ENCODE measurements at places on chromosomes 4 and X. TPM values are rescaled to one million over a fixed set of nuclear protein-coding genes. Genes with fewer than 3 reads are reported as not detected.

DNA sequence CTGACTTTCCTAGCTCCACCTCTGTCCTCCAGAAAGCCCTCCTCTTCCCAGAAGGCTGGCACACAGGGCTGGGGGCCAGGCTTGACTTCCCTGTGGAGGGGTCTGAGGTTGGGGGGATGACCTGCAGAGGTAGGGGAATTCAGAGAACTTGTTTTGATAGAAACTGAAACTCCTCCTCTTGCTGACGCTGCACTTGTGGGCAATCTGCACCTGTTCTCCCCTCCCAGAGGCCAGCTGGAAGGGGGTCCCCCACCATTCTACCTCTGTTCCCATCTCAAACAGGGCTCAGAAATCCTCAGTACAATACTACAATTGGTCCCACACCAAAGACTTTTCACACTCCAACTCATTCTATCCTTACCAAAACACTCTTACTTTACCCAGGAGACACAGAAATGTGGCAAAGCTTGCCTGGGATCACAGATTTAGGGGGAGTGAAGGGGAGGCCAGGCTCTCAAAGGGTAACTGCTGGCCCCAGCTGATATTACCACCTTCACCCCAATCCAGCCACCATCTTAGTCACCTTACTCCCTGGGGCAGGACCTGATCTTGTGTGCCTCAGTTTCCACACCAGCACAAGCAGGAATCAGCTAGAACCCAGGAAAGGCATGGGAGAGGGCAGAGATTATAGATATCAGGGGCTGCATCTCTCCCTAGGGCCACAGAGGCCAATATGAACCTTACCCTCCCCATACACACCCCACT, 18.5 kb downstream of the OTUD5 start:
- peak; percentile 26 for ATAC-seq

DNA sequence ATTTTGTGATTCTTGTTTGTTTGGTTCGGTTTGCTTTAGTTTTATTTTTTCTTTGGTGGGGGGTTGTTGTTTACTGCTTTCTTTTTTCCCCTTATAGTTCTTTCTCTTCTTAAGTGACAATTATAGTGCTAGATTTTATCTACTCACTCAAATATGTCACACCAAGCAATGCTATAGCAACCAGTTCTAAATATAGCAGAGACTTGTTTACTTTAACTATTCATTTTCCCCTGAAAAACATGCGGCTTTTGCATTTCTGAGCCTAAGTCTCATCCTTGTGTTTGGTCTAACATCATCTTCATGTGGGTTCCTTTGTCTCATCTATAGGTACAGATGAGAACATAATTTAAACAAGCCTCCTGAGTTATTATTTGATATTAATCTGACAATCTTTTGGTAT, 676.6 kb downstream of the FAT4 start:
- no peak for ATAC-seq

DNA sequence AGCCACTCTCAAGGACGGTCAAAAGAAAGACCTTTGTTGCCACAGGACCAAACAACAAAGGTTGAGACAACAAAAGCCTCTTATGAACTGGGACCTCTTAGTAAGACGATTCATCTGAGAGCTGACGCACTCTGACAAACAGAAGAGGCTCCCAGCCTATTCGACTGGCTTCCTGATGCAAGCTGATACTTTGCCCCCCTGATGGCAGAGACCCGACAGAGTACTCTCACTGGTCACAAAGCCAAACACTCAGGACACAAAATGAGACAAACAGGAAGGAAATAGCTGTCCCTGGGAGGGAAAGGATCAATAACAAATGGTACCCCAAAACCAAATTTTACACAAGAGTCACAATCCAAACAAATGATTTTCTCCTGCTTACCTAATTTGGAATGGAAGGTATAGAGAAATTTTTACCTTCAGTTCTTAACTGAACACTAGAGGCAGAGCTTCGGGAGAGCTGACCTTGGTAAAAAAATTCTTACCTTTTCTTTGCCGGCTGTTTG, 75.2 kb upstream of the PLAC8 start:
- ATAC-seq = no peak

DNA sequence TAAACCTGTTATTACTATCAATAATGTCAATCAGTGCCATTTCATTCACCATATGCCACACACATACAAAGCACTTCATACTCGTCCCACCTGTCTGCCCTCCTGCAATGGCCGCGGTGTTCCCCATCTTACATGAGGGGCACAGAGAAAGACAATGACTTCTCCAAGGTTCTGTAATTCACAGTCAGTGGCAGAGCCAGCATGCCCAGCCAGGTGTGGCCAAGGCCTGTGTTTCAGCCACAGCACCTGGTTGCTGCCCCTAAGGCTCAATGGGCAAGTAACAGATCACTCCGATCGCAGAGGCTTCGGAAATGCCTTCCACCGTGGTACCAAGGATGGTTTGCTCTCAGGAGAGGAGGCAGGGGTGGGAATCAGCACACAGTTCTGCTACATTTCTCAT, 10.9 kb downstream of the AFAP1 start:
- no peak for ATAC-seq

- ATAC-seq = no peak
Measured at GRCh38 chr4:166622425-166622977, 611.8 kb downstream of the SPOCK3 start.

GRCh38 chr4:26196567-26196966, 124.2 kb upstream of the RBPJ start:
- no peak for ATAC-seq

DNA sequence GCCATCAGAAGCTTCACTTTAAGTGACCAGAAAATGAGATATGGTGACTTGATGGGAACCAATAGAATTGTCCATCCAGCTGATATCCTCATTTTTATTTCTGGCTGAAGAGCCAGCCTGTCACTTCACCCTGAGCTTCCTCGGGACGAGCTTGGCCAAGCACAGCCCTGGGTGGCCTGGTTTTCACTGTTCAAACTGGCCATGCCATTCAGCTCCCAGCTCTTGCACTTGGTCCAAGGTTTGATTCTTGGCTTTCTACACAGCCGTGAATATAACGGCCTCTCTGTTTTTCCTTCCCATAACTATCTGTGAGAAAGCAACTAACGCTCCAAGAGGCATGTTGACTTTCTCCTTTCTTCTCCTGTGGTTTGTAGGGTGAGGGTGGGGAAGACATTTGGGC, 71.9 kb downstream of the LIMCH1 start:
- ATAC-seq = no peak

GRCh38 chrX:70482300-70482699, 37.7 kb downstream of the DLG3 start:
- ATAC-seq = no peak

DNA sequence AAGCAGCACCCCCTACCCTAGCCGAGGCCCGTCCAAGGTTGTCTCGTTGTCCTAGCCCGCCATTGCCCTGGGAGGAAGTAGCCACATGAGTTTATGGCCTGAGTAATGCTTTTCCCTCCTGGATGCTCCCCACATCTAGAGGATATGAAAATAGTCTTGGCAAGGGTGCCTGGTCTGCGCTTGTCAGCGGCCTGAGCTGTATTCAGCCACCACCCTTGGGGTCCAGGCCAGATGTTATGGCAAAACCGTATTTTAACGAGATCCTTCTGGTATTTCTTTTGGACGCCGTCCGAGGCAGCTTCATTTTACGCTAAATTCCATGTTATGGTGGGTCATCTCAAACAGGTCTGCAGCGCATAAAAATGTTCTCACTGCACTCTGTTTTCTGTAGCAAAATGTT, 89.3 kb downstream of the GPR143 start:
- no peak for ATAC-seq

- ATAC-seq = no peak
Measured at GRCh38 chrX:138082896-138083295, 517.0 kb downstream of the ZIC3 start.

- ATAC-seq = no peak
Measured at GRCh38 chrX:39835776-39836175, 262.0 kb downstream of the BCOR start.

DNA sequence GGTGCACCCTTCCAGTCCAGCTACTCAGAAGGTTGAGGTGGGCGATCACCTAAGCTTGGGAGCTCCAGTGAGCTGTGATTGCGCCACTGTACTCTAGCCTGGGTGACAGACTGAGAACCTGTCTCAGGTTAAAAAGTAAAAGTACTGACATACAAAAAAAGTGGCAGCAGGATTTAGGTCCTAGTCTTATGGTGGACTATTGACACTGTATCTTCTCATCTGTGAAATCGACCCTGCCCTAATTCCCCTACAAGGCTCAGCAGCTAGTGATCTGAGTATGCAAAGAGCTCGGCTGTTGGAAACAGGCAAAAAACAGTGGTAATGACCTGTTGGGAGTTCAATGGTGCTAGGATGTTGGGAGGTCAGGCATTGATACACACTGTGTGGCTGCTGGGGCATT, 57.0 kb downstream of the LEF1 start:
- no peak for ATAC-seq

DNA sequence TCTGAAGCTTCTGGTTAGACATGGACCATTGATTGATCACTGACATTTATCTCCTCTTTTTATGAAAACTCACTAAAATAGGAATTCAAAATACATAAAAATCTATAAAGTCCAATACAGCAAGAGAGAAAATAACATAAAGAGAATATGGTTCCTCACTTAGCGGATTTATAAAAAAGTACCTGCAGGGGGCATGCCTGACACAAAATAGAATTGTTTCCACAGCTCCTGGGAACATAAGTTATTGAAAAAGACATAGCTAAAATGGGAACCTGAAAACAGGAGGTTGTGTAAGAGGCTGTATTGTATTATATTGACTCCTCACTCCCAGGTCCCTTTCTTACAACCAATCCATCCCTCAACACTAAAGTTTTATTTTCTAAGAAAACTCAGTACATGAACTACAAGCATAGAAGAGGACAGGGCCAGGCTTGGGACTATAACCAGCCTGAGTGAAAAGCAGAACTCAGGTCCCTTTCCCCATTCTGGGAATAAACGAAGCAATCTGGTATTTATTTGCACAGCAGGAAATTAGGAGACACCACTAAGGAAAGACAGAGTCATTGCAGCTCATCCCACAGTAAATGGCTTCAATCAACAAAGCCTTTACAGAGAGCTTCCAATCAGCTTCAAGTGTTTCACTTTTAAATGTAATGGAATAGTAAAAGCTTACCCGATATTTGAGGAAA, 121.1 kb upstream of the NDST4 start:
- no peak for ATAC-seq

- no peak for ATAC-seq
Measured at GRCh38 chr4:34953145-34953799, 1291.0 kb downstream of the ARAP2 start.

GRCh38 chr4:61094854-61095598, 105.1 kb upstream of the ADGRL3 start:
- ATAC-seq = peak; percentile 29

GRCh38 chr4:98887145-98887544, 41.8 kb downstream of the EIF4E start:
- no peak for ATAC-seq

DNA sequence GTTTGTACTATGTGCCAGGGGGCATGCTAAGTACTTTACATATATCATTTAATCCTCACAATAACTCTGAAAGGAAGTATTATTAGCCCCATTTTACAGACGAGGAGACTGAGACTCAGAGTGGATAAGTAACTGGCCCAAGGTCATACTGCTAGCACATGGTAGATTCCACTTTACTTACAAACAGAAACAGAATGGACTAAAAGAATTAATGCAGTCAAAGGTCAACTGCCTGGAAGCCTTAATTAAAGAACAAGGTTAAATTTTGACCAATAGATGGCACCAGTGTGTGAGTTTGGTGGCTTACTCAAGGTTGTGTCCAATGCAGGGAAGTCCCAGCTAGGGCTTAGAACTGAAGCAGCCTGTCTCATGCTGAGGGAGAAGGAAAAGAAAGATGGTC, 4.7 kb downstream of the RIPPLY1 start:
- ATAC-seq = peak; percentile 47

DNA sequence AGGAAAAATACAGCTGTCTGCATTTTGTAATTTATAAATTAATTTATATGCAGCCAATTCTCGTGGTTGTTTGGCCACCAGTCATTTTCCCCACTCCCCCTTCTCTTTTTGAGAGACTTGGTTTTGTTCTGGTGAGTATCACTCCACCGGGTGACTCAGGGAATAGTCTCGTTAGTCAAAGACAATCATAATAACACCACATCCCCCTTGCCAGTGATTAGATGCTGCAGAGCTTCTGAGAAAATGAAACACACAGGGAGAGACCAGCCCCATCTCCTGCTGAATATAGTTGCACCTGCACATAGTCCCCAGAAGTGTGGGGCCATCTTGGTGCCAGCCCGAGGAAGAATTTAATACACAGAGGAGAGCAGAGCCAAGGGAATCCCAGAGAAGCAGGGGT, 8.0 kb upstream of the FNIP2 start:
- no peak for ATAC-seq

DNA sequence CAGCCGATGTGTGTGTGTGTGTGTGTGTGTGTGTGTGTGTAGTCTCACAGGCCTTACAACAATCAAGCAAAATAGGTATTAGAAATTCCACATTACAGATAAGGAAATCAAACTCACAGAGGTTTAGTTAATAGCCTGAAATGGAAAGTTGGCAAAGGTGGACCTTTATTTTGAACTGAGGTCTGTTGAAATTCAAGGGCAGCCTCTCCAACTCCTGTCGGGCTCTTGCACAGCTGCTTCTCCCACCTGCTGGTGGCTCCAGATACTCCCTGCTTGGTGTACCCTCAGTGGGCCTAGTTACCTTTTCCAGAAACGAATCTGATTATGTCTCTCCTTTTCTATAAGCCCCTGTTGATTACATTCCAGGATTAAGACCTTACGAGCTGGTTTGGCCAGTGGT, 195.9 kb downstream of the MGST2 start:
- no peak for ATAC-seq

GRCh38 chr4:170259631-170260153, 169.9 kb upstream of the AADAT start:
- ATAC-seq = peak; percentile 98

The CCNA2 gene
- 22.1 TPM for total RNA-seq

The CT45A3 gene
- not detected for total RNA-seq

The TMEM144 gene
- 8.1 TPM for total RNA-seq

The TRPC3 gene
- total RNA-seq = not detected

The HMGN5 gene
- total RNA-seq = 3.7 TPM

The DSPP gene
- total RNA-seq = not detected

All from esophagus mucosa (tissue), 1 donor.